ENCODE measurements at places on chromosomes 3 and 15.

DNA sequence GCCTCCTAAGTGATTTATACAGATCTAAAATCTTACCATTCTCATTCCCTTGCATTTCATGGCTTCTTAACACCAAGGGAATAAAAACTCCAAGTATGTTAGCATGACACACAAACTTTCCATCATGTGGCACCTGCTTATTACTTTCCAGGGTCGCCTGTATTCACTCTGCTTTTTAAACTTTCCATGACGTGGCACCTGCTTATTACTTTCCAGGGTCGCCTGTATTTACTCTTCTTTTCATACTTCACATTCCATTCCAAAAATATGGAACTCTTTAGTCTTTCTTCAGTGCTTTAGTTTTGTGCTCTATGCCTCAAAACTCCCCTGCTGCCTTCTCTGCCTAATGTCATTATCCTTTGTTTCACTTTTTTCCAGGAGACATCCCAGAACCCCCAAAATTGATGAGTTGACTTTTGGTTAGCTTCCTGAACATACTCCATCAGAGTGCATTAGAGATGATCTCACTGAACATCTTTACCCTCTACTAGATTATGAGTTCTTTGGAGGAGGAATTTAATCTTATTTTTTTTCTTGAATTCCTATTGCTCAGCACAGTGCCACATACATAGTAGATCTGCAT is 47.0 kb downstream of the CALML4 start:
- no peak for DNase-seq

DNA sequence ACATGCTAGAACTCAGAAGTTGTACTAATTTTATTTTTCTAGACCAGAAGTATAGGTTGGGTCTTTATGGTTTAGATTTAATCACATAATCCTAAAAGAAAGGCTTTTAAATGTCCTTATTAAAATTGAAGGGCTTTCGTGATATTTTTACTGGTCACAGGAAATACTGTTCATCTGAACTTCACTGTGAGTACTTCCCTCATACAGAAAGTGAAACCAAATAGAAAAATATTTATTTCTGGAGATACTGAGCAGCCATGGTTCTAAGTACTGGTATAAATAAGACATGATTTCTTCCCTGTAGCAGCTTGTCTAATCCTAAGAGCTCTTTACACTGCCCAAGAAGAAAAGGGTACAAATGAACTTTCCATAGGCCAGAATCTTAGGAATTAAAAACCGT is 2.0 kb downstream of the SNRK start:
- peak; percentile 54 for DNase-seq

- DNase-seq = no peak
Observed at GRCh38 chr3:27521179-27521871, 37.1 kb upstream of the SLC4A7 start.

GRCh38 chr3:12120374-12121140 is 38.2 kb downstream of the TIMP4 start:
- no peak for DNase-seq

- peak; percentile 39 for DNase-seq
Observed at GRCh38 chr3:151265866-151266265, 12.5 kb downstream of the P2RY14 start.

DNA sequence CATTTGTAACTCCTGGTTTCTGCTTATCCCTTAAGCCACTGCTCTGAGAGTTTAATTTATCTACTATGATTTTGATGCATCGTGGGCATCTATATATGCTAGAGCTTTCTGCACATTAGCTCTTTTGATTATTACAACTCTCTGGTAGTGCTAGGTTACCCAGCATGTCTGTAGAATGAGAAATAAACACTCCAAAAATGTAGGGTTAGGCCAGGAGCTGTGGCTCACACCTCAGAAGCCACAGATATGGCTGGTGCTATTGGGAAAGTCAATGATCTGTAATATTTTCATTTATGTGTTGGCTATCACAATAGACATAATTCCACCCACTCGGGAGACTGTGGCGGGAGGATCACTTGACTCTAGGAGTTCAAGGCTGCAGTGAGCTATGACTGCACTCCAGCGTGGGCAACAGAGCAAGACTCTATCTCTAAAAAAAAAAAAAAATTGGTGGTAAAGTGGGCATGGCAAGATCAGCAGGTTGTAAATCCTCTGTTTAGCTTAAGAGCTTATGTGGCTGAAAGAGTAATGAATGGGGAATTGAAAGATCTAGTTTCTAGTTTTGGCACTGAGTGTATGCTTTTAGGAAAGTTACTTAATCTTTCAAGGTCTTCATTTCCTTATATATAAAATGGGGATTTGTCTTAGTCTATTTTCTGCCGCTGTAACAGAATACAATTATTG is 6.3 kb downstream of the TIGIT start:
- DNase-seq = no peak

DNA sequence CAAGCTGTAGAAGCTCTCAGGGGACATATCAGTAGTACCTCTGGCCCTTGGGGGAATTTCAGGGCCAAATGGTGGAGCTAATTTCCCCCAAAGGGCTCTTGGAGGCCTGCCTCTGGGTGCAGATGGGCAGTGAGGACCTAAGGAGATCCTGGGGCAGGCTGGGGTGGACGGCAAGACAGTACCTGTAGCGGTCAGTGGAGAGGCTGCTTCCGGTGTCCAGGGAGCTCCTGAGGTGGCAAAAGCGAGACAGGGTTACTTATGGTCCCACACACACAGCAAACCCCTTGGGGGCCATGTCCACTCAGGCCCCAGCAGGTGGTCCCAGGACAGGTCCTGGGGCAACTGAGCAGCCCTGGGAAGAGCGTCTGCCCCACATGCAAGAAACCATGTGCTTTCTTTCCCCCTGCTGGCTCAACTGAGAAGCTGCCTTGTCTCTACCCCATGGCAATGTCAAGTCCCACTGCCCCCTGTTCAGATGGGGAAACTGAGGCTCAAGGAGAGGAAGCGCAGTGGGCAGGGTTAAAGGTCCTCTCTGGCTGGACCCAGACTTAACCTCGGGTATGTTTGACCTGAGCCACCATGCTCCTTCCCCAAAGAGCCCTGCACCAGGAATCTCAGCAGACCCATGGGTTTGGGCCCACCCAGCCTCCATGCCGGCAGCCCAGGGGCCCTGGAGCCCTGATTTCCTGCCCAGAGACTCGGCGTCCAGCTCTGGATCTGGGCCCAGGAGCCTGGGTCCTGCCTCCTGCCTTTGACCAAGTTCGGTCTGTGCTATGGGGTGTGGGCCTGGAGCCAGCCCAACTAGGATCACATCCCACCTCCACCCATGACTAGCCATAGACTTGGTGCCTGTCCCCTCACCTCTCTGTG is 25.7 kb downstream of the IQSEC1 start:
- no peak for DNase-seq

GRCh38 chr3:133254151-133254550 is 145.7 kb upstream of the BFSP2 start:
- no peak for DNase-seq

- DNase-seq = no peak
Observed at GRCh38 chr3:106827515-106828213, 549.6 kb upstream of the CCDC54 start.

GRCh38 chr3:134106580-134106979 is 76.9 kb upstream of the SLCO2A1 start:
- DNase-seq = no peak

DNA sequence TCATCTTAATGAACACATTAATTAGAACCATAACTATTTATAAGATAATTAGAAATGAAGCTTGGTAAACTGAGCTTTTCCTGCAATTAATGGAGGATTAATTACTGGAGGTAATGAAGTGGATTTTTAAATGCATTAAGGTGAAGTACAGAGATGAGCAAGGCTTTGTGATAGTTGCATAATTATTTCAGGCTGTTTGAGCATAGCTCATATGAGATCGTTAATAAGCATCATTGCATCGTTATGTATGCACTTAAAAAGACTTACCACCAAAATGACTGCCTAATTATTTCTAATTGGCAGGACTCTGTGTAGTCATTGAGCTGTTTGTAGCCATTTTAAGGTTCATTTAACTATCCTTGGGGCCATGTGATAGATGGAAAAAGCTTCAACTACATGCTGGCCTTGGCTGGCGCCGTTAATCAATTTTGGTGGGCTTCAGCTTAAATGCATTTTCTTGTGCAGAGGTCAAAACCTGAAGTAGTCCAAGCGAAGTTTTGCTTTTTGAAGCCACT is 55.3 kb downstream of the RSRC1 start:
- no peak for DNase-seq

DNA sequence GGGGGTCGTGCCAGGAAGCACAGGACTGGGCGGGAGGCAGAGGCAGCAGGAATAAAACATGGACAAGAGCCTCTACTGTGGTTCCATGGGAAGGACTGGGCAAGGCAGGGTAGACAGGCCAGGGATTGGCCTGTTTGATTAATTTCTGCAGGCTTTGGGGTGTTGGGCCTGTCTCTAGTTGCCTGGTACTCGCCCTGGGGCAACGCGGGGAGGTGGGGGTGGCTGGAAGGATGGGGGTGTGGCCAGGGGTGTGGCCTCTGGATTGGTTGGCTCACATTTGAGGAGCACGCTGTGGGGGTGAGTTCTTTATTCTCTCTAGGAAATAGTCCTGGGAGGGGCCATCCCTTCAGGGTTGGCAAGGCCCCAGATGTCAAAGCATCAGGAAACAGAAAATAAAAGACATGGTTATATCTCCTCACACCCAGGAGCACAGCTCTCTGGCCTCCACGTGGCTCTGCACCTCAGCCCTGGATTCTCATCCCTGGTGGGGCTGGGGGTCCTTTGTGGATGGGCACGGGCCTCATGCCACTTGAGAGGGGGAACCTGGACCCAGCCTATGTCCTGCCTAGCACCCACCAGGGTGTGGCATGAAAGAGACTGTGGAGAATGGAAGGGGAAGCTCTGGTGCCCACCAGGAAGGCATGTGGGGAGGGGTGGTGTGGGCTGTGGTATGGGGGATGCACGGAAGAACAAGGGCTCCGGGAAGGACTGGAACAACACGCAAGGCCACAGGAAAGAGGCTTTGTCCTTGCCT is 223.0 kb upstream of the LYSMD4 start:
- DNase-seq = no peak

DNA sequence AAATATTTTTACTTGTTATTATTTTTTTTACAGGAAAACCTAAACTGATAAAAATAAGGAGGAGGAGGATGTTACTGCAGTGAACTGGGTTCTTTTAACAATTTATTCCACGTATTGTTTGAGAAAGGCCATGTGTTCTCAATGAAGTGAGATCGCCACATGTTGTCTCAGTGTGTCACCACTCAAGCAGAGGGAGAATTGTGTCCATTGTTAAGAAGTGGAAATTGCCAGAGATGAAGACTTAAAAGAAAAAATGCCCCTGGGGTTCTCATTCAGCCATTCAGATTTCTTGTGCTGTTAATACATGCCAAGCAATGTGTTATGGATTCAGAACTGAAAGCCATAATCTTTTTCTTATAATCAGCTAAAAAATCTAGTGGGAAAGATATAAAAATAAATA is 297.1 kb downstream of the NSUN3 start:
- no peak for DNase-seq

DNA sequence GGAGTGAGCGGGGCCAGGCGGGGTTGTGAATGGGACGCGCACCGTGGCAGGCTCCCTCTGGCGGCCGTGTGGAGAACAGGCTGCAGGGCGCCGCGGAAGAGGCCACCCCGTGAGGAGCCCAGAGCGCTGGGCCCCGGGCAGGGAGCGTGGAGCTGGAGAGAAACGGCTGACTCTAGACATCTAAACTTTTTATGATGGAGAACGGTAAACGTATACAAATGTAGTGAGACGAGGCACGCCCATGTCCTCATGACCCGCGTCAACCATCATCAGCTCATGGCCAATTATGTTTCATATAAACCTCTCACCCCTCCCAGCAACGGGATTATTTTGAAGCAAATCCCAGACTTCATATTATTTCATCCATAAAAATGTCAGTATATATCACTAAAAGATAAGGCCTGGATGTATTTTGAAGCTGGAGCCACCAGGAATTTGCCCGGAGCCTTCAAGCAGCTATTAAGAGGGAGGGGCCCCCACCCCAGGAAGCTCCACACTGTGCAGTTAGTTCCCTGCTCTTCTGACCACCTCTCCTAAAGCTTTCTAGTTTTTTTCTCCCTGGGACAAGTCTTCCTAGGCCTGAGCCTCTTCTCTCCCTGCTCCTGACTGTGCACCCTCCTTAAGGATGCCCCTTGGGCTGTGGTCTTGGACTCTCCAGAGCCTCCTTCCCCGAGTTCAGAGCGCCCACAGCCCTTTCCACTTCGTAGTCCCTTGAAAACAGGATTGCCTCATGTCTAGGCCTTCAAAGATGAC is 149.5 kb downstream of the SMAD6 start:
- peak; percentile 64 for DNase-seq

DNA sequence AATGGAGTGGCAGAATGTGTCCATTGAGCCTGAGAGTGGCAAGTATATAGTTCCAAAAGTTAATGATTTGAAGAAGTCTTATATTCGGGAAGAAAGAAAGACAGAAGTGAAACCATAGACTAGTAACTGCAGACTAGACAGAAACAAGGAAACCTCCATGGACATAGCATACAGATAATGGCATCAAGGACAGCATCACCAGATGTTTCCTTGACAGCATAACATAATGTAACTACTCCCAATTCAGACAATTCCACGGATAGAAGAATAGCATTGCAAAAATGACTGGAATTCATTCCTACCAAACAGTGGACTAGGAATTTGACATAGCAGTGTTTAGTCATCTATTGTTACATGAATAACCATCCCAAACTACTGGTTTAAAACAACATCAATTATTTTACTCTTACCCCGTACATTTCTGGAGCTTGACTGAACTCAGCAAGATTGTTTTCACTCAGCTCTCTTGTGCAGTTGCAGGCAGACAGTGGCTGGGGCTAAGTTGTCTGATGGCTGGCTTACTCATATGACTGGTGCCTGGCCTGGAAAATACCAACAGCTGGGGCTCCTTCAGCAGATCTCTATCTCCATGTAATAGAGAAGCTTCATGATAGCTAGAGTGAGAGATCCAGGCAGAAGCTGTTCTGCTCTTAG is 109.7 kb upstream of the GADL1 start:
- no peak for DNase-seq

GRCh38 chr3:50163572-50164455 is 8.7 kb downstream of the SEMA3F start:
- DNase-seq = no peak

- peak; percentile 90 for DNase-seq
Observed at GRCh38 chr3:10198761-10199649, 34.3 kb downstream of the IRAK2 start.

GRCh38 chr15:40130118-40130517 is 21.4 kb upstream of the BMF start:
- DNase-seq = no peak

- no peak for DNase-seq
Observed at GRCh38 chr15:70765504-70766281, 2.3 kb upstream of the UACA start.

GRCh38 chr15:34258151-34258550 is 33.3 kb downstream of the EMC4 start:
- no peak for DNase-seq

- no peak for DNase-seq
Observed at GRCh38 chr3:194837457-194838127, 151.9 kb downstream of the FAM43A start.

DNA sequence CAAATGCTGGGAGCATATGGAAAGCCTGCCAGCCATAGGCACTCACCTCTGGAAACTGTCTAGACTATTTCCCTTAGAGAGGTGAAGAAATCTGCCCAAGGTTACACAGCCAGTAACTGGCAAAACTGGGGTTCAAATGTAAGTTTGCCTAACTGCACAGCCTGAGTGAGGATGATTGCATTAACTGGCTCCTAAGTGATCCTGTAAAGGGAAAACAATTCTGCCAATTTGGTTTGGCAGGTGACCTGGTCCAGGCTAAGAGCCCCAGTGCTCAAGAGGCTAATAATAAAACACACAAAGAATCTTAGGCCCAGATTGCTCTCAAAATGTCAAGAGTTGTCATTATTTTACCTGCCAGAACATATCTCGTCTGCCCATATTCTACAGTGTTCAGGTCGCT is 43.9 kb upstream of the SPRED1 start:
- no peak for DNase-seq

- no peak for DNase-seq
Observed at GRCh38 chr3:193790086-193790990, 197.3 kb downstream of the OPA1 start.
